A172 (cell line): ENCODE measurements at places on chromosomes 11 and 22. TPM values are rescaled to one million over a fixed set of nuclear protein-coding genes. Genes with fewer than 3 reads are reported as not detected.

MS4A15 gene
- total RNA-seq: not detected in 2 replicates

FAM227A gene
- total RNA-seq: 0.83 and 2.5 TPM in 2 replicates

ACR gene
- total RNA-seq: not detected in 2 replicates

- DNase-seq: no peak
These were observed 101.6 kb downstream of the CCDC81 start for GRCh38 chr11:86476109-86476861.

GRCh38 chr11:79332017-79332416, 108.8 kb downstream of the TENM4 start:
- DNase-seq: no peak

DNA sequence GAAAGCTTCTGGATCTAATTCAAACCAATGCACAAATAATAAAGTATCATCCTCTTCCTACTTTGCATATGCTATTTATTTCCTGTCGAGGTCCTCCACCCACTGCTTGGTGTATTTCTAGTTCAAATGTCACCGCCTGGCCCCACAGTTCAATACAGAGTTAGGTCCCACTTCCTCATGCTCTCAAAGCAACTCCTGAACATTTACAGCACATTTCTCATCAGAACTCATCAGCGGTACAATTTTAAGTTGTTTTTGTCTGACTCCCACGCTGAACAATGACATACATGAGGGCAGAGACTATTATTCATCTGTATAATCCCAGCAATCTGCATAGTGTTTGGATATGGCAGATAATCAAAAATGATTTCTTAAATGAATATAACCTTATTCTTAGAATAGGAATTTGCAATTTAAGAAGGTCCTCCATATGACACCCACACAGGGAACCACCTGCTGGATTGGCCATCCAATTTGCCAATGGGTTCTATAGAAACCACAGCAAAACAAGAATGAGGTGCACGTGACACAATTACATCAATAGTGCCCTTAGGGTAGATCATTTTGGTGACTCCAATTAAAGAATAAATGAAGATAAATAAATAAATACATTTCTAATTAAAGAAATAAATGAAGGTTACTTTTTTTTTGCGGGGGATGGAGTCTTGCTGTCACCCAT, 54.2 kb downstream of the SLC25A17 start:
- DNase-seq: no peak

DNA sequence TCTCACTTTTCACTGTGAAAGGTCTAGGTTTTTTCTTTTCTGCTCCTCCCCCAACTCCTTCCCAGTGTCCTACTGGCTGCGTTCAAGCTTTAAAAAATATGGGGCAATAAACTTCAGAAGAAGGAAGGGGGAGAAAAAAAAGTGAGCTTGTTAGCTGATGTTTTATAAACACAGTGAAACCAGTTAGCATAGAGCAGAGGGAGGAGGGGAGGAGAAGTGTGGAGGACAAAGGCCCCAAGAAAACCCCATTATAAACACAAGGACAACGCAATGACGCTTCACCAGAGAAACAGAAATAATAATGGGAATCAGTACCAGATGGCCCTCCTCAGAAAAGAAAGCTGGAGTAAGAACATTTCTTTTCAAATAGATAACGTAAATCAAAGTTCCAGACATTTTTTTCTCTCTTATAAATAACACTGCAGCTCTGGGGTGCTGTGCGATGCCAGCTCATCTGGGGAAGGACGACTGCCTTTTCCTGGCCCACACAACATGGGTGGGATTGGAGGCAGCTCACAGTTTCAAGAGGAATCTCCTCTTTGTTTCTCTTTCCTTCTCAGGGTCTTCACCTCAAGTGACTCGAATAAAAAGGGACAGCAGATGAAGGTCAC, 235.4 kb upstream of the NARS2 start:
- DNase-seq: no peak
